ENCODE measurements at places on chromosomes 12 and 14.

- peak; percentile 87 for DNase-seq
Measured at GRCh38 chr14:51653079-51653774, 1.5 kb downstream of the FRMD6 start.

DNA sequence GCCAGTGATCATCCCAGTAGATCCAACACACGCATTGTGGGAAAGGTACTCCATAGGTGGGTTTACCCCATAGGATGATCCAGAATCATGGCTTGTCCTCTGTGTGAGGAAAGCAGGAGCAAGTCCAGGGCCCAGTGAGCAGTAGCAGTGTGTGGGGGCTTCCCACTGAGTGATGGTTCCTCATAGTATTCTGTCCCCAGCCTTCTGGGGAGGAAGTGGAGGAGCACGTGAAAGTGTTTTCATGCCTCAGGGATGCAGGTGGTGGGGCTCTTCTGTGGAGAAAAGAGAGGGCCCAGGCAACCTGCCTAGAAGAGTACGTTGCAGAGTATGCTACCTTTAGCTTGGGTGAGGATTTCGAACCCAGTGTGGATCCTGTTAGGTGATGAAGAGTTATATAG lies 56.5 kb downstream of the SUSD6 start:
- no peak for DNase-seq

DNA sequence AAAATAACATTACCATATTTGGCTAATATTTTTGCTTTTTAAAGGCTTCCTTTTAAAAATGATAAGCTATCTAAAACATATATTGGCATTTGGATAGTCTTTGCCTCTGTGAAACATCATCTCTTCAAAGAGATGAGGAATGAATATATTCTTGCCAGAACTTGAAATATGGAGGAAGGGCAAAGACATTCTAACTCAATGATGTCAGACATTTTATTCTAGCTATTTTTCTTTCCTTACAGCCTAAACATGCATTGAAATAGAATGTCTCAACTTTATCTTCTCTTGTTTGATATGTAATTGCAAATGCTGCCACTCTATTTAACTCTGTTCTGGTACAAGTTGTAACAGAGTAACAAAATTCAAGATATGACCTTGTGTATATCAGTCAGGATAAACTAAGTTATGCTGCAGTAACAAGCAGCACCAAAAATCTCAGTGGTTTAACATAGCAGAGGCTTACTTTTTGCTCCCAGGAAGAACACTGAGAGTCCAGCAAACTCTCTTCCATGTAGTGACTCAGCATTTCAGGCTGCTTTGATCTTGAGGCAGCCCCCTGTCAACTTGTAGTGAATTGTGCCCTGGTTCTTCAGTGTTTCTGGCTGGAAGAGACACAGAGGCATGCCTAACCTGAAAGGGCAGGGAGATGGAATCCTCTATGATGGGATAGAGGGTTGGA lies 11.0 kb downstream of the IRAK3 start:
- DNase-seq = peak; percentile 32

DNA sequence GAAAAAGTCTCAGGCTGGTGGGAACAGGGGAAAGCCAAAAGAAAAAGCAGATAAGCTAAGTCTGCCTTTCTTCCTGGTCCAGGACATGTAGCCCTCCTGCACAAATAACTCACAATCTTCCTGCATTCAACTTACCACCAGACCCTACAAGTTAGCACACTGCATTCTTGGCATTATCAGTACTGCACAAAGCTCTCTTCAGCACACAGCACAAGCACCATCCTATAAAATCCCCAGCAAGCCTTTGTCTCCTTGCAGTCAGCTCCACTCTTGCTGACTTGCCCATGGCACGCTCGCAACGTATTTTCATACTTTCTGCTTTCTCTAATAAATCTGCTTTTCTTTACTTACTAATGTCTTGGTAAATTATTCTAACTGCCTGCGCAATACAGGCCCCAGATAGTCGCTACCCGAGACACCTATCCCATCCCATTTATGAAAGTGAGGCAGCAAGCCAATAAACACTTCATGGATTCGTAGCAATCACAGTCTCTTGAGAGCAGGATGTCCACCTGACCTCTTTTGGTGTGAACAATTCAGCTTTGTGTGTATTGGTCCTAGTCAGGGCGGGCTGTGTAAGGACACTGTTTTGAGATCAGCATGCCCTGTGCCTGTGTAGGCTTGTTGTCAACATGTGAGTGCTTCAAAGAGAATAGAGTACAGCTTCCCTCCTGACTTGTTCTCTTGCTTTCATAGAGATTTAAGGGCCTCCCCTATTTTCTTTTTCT lies 49.0 kb downstream of the TMEM117 start:
- no peak for DNase-seq

DNA sequence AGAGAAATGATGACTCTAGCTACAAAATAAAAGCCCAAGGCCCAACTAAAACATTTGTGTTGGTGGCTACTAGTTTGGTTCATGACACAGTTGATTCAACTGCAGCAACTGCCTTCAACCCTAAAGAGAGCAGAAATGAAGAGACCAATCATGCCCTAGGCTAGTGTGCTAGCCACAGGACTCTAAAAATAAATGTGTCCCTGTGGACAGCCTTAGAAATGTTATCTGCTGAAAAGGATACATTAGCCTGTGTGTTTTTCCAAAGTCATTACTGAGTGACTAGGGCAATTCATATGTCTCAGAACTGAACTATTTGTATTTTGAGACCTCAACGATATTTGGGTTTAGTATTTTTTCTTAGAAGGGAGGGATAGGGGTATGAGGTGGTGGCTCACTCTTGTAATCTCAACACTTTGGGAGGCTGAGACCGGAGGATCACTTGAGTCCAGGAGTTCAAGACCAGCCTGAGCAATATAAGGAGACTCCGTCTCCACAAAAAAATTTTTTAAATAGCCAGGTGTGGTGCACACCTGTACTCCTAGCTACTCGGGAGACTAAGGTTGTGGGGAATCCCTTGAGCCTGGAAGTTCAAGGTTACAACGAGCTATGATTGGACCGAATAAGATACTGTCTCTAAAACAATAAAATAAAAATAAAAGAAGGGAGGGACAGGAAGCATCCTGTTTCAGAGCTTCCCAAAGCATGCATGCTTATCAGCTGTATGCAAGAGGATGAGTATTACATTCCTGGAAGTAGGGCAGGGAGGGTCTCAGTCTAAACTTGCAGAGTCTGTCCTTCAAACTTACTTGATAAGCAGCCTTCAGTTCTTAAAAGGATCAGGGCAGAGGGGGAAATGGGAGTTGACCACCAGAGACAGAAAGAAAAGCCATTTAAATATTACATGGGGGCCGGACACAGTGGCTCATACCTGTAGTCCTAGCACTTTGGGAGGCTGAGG lies 29.6 kb upstream of the NAP1L1 start:
- peak; percentile 46 for DNase-seq

GRCh38 chr12:92070054-92070863 lies 75.4 kb downstream of the BTG1 start:
- DNase-seq = no peak

DNA sequence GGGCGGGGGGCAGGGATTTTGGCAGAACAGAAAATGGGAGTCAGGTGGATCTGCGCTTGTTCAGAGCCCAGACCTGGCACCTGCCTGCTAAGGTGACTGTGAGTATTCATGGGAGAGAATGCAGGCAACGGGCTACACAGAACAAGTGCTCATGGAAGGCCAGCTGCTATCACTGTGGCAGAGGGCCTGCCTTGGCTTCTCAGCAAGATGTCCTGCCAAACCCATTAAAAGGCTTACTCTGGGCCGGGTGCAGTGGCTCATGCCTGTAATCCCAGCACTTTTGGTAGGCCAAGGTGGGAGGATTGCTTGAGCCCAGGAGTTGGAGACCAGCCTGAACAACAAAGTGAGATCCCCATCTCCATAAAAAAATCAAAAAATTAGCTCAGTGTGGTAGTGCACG lies 21.0 kb downstream of the DIO3 start:
- DNase-seq = no peak

DNA sequence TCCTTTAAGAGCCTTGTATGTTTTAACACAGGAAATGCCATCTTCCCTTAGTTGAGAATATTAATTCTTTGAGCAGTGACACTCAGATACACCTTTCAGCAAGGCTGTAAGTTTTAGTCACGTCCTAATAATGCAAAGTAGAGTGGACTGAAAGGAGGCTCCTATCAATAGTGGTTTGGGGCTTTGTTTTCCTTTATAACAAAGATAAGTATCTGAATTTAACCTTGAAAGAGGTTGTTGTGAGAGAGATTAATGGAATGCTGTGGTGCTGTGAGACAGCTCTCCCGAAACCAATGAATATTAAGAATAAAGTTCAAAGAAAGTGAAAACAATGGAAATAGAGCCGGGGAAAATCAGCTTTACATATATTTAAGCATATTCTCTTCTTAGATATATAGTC lies 259.6 kb downstream of the ERC1 start:
- DNase-seq = no peak

DNA sequence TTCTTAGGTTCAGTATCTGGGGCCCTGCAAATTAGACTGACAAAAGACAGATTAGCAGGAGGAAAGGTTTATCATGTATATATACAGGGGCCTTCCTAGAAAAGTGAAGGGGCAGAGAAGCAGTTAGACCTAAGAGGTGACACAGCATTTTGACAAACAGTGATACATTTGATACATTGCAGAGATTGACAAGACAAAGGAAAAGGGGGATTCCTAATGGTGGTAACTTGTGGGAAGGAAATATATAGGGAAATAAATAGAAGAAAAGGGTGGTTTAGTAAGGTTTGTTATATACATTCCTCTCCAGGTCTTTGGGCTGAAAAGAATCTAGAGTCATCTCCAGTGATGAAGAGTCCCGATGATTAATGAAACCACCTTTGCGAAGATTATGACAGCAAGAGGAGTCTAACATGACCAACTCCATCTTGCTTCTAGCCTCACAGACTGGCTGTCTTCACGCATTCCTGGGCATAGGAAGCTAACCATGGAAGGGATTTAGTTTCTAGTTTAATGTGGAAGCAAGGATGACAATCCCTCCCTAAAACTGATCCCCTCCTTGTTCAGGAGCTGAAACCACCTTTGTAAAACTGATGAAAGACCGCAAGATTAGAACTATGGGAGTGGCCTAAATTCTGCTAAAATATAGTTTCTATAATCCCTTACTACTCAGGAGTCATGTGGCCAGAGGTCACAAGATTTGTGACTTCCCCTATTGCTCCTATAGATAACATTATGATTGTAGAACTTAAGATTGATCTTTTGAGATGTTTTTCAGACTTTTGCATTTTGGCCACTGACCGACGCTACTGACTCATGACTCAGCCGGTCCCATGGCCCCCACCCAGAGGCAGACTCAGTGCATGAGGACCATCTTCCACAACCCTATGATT lies 31.1 kb upstream of the CPM start:
- DNase-seq = no peak

GRCh38 chr14:50697659-50698290 lies 29.7 kb upstream of the SAV1 start:
- DNase-seq = peak; percentile 77

GRCh38 chr14:53927171-53927570 lies 29.5 kb downstream of the BMP4 start:
- DNase-seq = peak; percentile 79

- DNase-seq = no peak
Measured at GRCh38 chr12:116150452-116150851, 127.0 kb downstream of the MED13L start.

- DNase-seq = no peak
Measured at GRCh38 chr14:41865894-41866293, 259.2 kb downstream of the LRFN5 start.

DNA sequence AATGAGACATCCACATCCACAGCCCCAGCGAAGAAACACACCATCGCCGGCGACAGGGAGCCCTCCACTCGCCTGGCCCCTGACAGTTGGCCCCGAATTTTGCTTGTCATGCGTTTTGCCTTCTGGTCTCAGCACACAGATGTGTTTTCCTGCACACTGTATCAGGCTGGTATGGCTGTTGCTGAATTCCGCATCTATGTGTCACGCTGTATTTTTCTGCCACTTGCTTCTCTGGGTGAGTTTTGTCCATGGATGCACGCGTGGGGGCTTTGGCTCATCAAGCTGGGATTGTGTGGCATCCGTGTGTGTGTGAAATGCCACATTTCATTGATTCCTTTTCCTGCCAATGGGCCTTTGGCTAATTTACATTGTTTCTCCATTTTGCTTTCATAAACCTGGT lies 26.5 kb downstream of the ARL6IP4 start:
- DNase-seq = peak; percentile 33

DNA sequence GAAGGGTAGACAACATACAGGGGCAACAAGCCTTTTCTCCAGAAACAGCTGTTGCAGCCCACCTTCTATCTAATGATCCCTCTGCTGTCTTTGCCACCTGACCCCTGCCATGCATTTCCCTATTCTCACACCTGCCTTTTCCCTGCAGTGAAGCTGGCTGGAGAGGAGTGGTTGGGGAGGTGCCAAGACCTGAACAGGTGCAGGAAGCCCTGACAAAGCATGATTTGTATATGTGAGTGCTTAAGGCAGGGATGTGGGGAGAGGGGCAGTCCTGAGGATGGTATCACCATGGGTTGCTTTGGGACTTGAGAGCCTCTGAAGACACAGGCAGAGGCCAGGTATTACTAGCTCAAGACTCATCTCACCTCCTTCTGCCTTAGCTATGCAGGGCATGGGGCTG lies 2.9 kb upstream of the PFDN5 start:
- DNase-seq = no peak

- peak; percentile 50 for DNase-seq
Measured at GRCh38 chr14:50766338-50766886, 64.5 kb downstream of the NIN start.

DNA sequence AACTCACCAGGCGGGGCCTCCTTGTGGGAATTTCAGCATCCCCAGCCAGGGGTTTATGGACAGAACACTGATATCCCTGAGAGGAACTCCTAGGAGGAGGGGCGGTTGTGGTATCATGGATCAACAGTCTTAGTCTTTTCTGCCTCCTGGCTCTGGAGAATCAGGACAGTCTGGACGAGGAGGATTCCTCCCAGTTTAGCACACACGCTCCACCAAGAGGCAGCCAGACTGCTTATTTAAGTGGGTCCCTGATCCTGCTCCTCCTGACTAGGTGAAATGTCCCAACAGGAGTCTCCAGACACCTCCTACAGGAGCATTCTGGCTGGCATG lies 10.4 kb upstream of the ZNF705A start:
- DNase-seq = no peak

DNA sequence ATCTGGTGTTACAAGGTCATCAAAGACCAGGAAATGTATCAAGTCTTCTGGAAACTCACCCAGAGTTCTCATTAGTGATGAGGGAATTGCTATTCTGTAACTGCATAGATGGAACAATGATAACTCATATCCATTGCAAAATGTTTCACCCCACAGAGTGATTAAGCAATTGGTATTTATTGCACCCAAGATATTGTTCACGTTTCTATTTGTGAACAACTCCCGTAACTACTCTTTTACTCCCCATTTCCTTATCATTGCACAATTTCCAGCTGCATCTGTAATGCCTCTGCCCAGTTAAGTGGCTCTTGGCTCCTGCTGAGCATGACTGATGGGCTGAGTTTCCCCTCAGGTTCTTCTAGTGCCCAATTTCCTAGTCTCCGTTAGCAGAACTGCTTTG lies 108.7 kb upstream of the PRICKLE1 start:
- no peak for DNase-seq

All from fibroblast of skin of scalp (primary cell).